ENCODE measurements at places on chromosomes 2 and 18.

GRCh38 chr2:237258615-237259014, 155.3 kb downstream of the COL6A3 start:
- DNase-seq: no peak

DNA sequence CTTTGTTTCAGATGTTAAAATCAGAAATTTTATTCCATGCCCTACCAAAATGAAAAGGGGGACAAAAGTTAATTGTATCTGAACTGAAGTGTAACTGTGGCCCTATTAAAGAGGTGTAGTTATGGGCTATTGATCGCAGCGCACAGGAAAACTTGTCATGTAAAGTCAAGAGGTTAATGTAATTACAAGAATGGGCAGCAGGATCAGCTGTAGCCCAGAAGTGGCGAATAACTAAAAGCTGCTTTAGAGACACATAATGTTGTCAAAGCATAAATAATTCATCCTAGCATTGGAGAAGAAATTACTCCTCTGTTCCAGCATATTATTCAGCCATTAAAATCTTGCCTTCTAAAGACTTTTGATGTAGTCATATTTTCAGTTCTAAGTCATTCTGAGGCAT, 211.8 kb downstream of the EPHA4 start:
- DNase-seq: no peak

DNA sequence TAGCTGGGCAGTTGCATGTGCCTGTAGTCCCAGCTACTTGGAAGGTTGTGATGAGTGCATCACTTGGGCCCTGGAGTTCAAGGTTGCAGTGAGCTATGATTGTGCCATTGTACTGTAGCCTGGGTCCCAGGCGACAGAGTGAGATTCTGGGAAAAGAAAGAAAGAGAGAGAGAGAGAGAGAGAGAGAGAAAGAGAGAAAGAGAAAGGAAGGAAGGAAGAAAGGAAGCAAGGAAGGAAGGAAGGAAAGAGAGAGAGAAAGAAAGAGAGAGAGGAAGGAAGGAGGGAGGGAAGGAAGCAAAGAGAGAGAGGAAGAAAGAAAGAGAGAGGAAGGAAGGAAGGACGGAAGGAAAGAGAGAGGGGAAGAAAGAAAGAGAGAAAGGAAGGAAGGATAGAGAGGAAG, 128.4 kb downstream of the GALNT3 start:
- DNase-seq: no peak

DNA sequence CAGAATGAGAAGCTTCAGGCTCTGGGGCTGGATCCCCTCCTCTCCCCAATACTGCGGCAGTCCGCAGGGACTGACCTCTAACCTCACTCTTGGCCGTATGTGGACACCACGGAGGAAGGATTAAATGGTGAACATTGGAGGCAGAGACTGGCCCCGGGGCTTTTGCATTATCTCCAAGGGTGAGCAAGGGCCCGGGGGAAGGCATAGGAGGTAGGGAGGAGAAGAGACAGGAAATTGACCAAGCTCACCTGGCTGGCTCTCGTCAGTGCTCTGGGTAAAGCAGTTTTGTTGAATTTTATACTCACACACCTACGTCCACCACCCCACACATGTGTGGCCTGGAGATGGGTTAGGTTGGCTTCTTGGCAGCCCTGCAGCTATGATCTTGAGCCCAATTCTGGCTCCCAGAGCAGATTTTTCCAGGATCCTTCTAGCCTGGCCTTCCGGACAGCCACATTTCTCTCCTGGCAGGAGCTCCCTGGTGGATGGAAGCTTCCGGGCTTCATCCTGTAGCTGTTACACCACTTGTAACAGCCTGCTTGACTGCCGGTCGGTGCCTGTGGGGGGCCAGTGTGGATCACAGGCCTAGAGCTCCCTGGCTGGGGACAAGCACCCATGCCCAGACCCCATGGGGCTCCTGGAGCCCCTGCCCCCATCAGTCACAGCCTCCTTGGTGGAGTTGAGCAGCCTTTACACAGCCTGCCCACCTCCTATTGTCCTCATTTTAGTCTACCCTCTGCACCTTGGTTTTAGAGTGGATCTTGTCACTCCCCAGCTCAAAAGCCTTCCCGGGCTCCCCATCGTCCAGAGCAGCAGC, 7.6 kb downstream of the ITM2C start:
- DNase-seq: no peak

DNA sequence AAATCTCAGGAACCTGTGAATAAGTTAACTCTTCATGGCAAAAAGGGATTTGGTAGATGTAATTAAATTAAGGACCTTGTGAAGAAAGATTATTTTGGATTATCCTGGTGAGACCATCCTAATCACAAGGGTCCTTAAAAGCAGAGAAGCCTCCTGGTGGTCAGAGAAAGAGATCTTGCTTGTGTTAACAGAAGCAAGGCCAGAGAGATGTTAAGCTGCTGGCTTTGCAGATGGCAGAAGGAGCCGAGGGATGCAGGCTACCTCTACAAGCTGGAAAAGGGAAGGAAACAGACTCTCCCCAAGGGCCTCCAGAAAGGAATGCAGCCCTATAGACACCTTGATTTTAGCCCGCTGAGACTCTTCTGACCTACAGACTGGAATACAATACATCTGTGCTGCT, 197.0 kb downstream of the STK39 start:
- no peak for DNase-seq

Measured in Karpas-422 (cell line).